NCI-H2107 (cell line): ENCODE measurements at places on chromosomes 4 and X.

DNA sequence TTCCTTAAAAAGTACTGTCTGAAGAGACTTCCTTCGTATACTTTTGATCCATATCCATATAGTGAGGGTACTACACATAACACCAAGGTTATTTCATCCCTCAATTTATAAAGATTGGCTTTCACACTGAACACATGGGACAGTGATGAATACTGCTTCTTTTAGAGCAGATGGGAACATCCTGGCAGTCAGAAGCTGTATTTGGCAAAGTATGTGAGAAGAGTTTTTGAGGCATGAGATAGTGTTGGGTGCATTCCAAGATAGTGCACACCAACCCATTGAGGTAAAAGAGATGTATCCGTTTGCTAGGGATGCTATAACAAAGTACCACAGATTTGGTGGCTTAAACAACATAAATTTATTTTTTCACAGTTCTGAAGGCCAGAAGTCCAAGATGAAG, 141.1 kb downstream of the MOSPD2 start:
- DNase-seq = no peak

GRCh38 chr4:174041555-174042105, 241.8 kb downstream of the FBXO8 start:
- DNase-seq = no peak

GRCh38 chrX:19849464-19850080, 37.8 kb downstream of the SH3KBP1 start:
- DNase-seq = no peak

DNA sequence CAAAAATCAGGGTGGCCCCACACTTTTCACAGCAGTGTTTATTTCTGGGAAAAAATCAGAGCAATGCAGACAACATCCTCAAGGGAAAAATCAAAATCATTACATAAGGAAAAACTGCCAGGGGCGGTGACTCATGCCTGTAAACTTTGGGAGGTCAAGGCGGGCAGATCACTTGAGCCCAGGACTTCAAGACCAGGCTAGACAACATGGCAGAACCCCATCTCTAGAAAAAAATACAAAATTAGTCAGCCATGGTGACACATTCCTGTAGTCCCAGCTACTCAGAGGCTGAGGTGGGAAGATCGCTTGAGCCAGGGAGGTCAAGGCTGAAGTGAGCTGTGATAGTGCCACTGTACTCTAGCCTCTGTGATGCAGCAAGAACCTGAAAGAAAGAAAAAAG, 102.8 kb downstream of the NAF1 start:
- DNase-seq = no peak

DNA sequence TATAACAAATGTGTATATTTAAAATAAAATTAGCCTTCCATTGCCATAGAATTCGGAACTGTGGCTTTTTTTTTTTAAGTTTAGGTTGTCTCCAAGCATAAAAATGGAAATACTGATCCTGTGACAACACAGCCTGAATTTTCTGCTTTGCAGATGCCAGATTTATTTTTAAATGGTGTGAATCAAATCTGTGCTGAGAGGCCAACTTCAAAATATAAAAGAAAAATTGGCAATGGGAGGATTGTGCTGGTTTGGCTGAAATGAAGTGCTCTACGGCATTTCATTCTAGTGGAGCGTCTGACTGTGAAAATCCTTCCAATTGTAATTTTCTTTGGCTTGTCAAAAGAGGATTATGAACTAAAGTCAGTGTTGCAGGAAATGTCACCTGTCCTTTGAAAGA, 580.3 kb upstream of the ZFP42 start:
- no peak for DNase-seq

- no peak for DNase-seq
These were observed 14.6 kb downstream of the TMSB4X start for GRCh38 chrX:12989461-12989860.

DNA sequence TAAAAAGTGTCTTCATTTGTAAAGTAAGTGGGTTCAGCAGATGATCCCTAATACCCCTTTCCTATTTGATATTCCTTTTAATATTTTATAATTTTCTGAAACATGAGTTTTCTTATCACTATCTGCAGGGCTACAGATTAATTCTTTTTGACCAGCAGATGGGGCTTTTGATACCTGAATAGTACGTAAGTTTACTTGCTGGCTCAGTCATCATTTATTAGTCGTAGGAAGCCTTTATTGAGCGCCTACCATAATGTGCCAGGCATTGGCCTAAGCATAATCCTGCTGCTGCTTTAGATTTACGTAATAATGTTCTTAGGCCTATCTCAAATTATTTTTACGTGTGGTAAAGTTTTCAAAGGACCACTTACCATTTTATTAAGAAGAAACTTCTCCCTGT, 33.1 kb downstream of the OSTC start:
- DNase-seq = no peak

- DNase-seq = no peak
These were observed 47.9 kb downstream of the RBPJ start for GRCh38 chr4:26368685-26369084.
